ENCODE measurements at places on chromosomes 12 and 14. TPM values are rescaled to one million over a fixed set of nuclear protein-coding genes. Genes with fewer than 3 reads are reported as not detected.

DNA sequence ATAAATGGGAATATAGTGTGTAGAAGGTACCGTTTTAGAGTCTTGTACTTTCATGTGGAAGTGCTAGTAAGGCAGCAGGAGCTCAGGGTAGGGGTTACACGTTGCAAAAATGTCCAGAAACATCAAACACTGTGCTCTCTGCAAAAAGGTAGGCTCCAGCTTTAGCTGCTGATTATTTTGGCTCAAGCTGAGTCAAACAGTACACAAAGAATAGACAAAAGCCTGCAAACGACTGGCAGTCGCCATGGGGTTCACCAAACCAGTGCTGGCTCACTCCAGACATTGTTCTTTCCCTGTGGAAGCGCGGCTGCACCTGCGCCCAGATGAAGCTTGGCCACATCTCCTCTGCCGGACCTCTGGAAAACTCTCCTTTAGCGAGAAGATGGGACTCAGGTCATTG, 45.3 kb upstream of the NAA30 start:
- no peak overlapping the region for H3K4me3 ChIP-seq
- H3K4me1 ChIP-seq: no peaks in the 10 kb centered on the region
- H3K27ac ChIP-seq: no peak overlapping the region
- no peaks in the 10 kb centered on the region for H3K27me3 ChIP-seq

DNA sequence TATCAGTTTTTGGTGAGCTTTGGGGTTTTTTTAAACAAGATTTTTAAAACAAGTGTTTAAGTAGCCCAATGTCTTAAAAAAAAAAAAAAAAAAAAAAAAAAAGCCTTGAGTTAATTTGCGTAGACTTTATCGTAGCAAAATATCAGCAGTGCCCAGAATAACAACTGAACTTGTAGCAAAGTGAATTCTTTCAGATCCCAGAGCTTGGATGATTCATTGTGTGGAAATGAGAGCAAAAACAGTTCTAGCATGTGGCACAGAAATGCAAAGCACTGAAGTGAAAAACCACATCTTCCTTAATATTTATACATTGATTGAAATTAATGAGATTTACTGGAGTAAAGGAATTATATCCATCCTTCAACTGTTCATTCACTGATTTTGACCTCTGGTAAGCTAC, 258.1 kb downstream of the EGLN3 start:
- no peaks in the 10 kb centered on the region for H3K27me3 ChIP-seq
- H3K36me3 ChIP-seq: no peaks in the 10 kb centered on the region
- DNase-seq: no peak

DNA sequence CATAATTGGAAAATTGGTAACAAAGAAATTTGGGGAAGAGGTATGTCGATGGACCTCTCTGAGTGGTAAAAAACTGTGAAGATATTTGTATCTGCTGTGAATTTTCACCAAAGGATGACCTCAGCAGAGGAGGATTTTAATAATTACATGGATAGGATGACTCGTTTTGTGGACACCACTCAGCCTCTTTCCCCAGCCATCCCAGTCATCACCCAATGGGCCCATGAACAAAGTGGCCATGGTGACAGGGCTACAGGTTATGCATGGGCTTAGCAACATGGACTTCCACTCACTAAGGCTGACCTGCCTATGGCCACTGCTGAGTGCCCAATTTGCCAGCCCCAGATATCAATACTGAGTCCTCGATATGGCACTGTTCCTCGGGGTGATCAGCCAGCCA, 577.5 kb upstream of the FBXO33 start:
- no peak for DNase-seq
- H3K27ac ChIP-seq: no peak overlapping the region
- H3K4me3 ChIP-seq: no peak overlapping the region
- H3K36me3 ChIP-seq: no peaks in the 10 kb centered on the region

DNA sequence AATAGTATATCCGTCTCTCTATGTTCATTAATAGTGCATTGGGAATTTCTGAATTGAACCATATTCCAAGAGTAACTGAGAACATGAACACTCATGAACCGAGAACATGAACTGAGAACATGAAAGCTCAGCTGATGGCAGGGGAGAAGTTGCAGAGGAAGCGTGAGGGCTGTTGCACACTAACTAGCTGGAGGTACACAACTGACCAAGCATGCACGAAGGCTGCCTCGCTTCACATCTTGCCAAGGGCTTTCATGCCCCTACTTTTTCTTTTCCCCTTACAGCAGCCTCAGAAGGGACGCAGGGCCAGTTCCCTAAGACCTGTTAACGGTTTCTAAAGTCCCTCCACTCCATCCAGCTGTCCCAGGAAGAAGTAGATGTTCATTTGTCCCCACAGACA, 4.3 kb downstream of the RNASE1 start:
- H3K36me3 ChIP-seq: no peaks in the 10 kb centered on the region
- DNase-seq: no peak
- H3K4me1 ChIP-seq: peaks cover 10% of the 10 kb centered on the region
- H3K27ac ChIP-seq: peak overlapping the region; percentile 65
- H3K27me3 ChIP-seq: no peaks in the 10 kb centered on the region
- H3K4me3 ChIP-seq: no peak overlapping the region

NID2 gene
- polyA plus RNA-seq: 9.0 TPM

- DNase-seq: no peak
- no peaks in the 10 kb centered on the region for H3K4me1 ChIP-seq
- H3K36me3 ChIP-seq: no peaks in the 10 kb centered on the region
Observed at GRCh38 chr14:51512316-51512715, 139.4 kb upstream of the FRMD6 start.

DNA sequence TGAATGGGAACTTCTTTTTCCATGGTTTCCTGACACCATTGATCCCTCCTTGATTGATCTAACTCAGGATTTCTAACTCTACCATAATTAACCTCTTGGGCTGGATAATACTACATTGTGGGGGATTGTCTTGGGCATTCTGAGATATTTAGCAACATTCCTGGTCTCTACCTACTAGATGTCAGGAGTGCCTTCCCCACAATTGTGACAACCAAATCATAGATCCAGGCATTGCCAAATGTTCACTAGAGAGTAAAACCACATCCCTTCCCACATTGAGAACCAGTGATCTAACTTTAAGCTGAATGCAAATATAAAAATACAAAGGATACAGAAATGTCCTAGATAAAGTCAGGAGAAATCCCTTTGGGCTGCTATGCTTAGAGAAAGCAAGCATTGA, 36.9 kb upstream of the CCDC198 start:
- H3K4me1 ChIP-seq: no peaks in the 10 kb centered on the region
- H3K27ac ChIP-seq: no peak overlapping the region
- no peaks in the 10 kb centered on the region for H3K36me3 ChIP-seq
- H3K27me3 ChIP-seq: no peaks in the 10 kb centered on the region
- no peak for DNase-seq

NYNRIN gene
- 0.92 TPM for polyA plus RNA-seq

DNA sequence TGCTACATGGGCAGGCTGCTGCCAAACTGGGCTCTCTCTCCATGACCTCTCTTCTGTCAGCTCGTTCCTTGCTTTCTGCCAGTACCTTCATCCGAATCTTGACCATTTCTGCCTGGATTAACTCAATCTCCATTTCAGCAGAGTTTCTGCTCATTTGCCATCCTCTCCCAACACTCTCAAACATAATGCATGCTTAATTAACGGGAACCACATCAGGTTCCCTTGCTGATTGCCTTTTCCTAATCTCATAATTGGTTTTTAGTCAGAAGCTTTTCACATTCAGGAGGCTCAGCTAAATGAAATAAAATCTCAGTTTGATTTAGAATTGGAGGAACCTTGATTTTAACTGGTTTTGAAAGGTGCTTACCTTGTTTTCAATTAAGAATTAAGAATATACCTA, 127.3 kb downstream of the SLC5A8 start:
- no peak overlapping the region for H3K27ac ChIP-seq
- H3K27me3 ChIP-seq: no peaks in the 10 kb centered on the region
- no peaks in the 10 kb centered on the region for H3K36me3 ChIP-seq
- peaks cover 2% of the 10 kb centered on the region for H3K4me1 ChIP-seq

FAM90A1 gene
- 0.41 TPM for polyA plus RNA-seq

EIF5 gene
- polyA plus RNA-seq: 70.3 TPM

ANKRD33 gene
- 0.16 TPM for polyA plus RNA-seq

- H3K36me3 ChIP-seq: no peaks in the 10 kb centered on the region
- no peak overlapping the region for H3K4me3 ChIP-seq
- no peak overlapping the region for H3K27ac ChIP-seq
- no peaks in the 10 kb centered on the region for H3K27me3 ChIP-seq
Observed at GRCh38 chr14:71169861-71170260, 262.6 kb downstream of the PCNX1 start.

DNA sequence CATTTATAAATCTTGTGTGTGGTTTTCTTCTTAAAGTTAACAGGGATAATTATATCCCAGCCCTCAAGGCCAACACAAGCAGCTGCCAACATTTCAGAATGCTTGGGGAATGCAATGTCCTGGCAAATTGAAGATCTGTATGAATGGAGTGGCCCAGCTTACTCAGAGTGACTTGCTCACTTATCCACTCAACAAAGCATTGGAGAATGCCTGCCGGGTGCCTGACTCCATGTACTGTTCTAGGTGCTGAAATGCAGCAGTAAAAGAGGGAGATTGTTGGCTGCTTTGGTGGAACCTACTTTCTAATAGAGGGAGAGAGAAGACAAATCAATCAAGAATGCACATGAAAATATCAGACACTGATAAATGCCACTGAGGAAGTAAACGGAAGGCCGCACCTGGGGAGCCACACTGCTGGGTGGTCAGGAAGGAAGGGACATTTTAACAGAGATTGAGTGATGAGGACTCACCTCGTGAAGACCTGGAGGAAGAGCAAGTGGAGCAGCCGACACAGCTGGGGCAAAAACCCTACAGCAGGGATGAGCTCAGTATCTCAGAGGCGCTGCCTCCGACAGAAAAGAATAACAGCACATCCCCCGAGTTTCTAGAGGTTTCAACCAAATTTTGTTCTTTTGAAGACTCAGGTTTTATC, 61.2 kb upstream of the VASH1 start:
- H3K27ac ChIP-seq: no peak overlapping the region
- no peaks in the 10 kb centered on the region for H3K27me3 ChIP-seq
- H3K4me1 ChIP-seq: peaks cover 5% of the 10 kb centered on the region
- H3K4me3 ChIP-seq: no peak overlapping the region
- DNase-seq: no peak
